M059J (cell line): ENCODE measurements at places on chromosomes 7 and 10. TPM values are rescaled to one million over a fixed set of nuclear protein-coding genes. Genes with fewer than 3 reads are reported as not detected.

DNA sequence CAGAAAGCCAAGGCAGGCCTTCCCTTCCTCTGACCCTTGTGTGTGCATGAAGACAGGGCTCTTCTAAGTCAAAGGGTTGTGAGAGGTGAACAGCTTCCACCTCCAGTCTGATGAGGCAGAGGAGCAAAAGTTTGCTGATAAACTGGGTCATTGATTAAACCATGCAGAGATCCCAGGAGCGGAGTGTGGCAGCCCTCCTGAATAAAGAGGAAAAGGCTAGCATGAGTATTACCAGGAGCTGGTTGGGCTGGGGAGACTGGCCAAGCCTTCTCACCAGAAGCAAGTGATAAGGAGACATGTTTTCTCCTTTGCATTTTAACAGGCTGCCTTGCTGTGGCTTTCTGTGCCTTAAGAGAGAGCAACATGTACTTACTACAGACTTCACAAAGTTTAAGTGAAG, 10.2 kb downstream of the LMOD2 start:
- DNase-seq, result no peak

GRCh38 chr7:131839967-131840690, 283.7 kb upstream of the PODXL start:
- no peak for DNase-seq

- DNase-seq, result no peak
These were observed 10.1 kb downstream of the OGDH start for GRCh38 chr7:44616545-44616944.

DNA sequence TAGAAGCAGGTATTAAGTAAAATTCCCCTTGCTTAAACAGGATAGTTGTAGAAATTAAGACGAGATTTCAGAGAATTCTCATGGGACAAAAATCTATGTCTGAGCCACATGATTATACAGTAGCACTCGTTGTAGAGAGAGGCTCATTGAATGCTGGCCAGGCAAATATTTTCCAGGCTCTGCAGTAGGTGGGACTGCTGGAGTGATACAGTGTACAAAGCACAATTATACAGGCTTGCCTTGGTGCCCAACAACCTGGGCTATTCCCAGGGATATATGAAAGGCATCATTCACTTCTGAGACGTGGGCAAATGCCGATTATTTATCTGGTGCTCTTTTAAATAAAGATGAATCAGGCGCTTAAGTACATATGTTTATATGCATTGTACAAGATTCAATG, 380.6 kb downstream of the PHTF2 start:
- no peak for DNase-seq

- DNase-seq, result no peak
These were observed 153.1 kb upstream of the UNC5B start for GRCh38 chr10:71059054-71059818.

- DNase-seq, result no peak
These were observed 65.1 kb downstream of the GNA12 start for GRCh38 chr7:2779051-2779450.

- no peak for DNase-seq
These were observed 36.7 kb upstream of the EFCAB10 start for GRCh38 chr7:105618016-105618296.

DNA sequence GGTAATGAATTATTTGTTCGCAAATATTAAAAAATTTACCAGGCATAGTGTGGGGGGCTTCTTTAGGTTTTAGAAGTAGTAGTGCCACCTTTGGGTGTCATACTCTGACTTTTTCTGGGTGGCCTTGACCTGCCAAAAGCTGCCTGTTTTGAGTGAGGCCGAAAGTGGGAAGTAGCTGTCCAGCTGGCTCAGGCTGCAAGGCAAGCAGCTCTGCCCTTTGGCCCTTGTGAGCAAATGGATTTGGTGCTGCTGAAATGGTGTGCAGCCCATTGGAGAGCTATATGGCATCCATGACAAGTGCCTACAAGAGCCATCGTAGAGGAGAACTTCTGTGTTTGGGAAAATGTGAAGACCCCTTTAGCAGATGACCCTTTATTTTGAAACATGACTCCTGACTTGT, 20.2 kb upstream of the ICA1 start:
- no peak for DNase-seq

DNA sequence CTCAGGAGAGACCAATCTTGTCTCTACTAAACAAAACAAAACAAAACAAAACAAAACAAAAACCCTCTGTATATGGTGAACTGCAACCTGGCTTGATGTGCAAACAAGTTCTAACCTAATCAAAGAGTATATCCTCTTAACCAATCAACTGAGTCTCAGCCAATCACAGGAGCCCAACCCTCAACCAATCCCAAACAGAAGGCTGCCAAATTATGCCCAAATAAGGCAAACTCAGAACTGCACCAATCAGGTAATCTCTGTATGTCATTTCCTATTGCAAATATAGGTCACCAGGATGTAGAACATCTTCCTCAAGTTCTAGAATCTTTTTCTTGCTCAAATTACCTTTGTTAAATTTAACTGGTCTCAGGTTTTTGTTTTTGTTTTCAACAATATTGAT, 5.2 kb downstream of the FAM133B start:
- peak; percentile 20 for DNase-seq

- no peak for DNase-seq
These were observed 35.0 kb downstream of the AUTS2 start for GRCh38 chr7:69633122-69633831.

DNA sequence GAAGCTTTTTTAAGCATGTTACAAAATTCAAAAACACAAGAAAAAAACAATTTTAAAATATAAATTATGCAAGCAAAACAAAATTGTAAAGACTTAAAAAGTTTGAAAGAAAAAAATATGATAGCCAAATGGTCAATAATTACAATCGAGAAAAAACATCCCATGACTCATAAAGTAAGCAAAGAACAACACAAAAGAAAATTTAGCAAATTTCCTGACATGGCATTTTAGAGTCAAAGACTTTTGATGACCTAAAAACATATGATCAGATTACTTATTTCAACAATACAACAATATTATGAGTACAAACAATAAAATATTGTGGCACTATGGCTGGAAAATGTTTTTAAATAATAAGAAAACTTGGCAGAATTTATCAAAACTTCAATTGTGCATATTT, 312.1 kb upstream of the MEOX2 start:
- no peak for DNase-seq

GRCh38 chr7:114857605-114858004, 64.3 kb upstream of the MDFIC start:
- DNase-seq, result no peak

GRCh38 chr10:4515721-4516120, 310.3 kb upstream of the AKR1E2 start:
- DNase-seq, result no peak

DNA sequence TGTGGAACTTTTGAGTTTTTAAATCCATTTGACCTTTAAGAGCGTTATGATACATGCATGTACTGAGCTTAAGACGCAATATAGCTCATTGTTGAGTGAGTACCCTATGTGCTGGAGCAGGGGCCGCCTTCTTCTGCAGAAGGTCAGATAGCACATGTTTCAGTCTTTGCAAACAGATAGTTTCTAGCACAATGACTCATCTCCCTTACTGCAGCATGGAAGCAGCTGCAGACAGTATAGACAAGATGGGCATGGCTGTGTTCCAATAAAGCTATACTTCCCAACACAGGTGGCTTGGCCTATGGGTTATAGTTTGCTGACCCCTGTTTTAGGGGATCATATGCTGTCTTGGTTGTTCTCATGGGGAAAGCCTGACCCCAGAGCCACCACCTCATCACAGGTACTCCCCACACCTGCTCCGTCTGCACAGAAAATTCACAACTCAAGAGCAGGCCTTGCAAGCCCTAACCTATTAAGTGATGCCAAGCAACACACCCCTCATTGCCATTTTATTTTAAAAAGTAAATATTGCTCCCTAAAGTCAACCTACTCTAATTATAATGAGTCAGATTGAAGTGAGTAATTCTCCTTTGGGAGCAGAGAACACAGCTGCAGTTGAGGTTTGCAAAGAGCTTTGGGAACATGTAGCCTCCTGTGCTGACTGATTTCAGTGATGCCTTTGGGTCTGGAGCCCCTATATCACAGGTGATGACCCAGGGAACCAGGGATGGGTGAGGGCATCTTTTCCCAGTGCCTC, 330.1 kb downstream of the PAXIP1 start:
- DNase-seq, result peak; percentile 14

GRCh38 chr7:73504920-73505319, 17.2 kb downstream of the BAZ1B start:
- DNase-seq, result no peak

GRCh38 chr7:140689199-140690152, 7.0 kb upstream of the NDUFB2 start:
- no peak for DNase-seq

DNA sequence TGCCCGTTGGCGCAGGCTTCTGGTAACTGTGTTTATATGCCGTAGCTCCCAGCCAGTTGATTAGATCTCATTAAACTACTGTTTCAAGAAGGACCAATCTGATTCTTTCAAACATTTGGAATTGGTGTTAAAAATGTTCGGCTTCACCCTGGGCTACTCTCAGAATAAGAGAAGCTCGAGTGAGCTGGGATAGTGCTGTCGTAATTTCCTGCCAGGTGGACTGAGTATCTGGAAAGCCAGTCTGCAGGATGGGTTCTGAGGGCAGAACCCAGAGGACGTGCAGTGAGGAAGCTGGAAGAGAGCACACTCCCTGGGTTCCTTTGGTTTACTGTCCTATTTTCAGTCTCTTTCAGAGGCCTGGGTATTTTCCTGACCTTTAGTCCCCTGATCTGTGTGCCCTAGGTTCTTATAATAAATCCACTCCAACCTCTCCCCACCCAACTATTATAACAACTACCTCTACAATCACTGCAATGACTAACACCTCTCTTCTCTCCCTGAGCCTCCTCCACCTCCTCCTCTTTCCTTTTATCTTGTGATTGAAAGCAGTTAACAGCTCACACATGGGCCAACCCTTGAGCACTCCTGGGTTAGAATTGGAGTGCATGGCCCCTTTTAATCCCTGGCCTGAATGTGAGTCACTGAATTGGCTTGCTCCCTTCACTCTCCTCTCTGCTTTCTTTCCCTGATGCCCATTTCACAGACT, 63.0 kb downstream of the AOAH start:
- DNase-seq, result peak; percentile 91

DNA sequence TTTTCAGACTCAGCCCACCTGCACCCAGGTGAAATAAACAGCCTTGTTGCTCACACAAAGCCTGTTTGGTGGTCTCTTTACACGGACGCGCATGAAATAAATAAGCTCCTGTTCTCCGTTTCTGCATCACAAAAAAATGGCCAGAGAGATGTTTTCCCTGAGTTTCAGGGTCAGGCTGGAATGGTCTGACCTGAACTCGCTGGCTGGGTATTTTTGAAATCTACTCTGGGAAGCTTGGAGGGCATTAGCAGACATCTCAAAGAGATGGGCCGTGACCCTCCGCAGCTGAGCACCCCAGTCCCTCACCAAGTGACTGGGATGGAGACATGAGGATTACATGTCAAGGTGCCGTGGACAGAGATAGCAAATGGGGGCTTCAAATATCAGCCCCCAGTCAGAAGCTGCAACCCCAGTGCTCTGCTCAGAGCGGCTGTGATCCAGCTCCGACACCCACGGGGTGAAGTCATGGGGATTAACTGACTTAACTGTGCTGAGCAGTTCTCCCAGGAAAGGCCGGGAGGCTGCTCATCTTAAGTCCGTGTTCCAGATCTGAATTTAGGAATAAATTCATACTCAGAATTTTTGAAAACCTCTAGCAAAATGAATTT, 22.3 kb downstream of the CALML5 start:
- DNase-seq, result no peak

- DNase-seq, result peak; percentile 55
These were observed 102.2 kb downstream of the RBM20 start for GRCh38 chr10:110746254-110746826.

- DNase-seq, result peak; percentile 88
These were observed 53.5 kb upstream of the TNS3 start for GRCh38 chr7:47635091-47636080.

GRCh38 chr10:126465771-126466170, 77.5 kb upstream of the ADAM12 start:
- DNase-seq, result peak; percentile 37

DNA sequence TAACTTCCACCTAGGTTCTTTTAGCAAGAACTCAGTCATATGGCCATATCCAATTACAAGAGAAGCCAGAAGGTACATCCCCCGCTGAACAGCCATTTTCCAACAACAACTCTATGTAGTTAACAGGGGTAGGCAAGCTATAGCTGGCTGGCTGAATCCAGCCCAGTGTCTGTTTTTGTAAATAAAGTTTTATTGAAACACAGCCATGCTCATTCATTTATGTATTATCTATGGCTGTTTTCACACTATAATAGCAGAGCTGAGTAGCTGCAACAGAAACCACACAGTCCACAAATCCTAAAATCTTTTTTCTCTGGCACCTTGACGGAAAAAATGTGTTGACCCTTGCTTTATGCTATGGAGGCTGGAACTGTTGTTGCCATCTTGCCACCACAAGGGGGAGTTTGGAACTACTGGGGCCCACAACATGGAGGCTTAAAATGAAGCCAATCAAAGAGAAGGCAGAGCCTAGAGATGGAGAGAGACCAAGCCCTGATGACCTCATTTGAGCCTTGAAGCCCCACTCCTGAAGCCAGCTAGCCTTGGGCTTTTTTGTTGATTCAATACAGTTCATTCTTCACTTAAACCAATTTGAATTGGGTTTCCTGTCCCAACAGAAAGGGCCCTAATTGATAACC, 33.3 kb upstream of the XPNPEP1 start:
- DNase-seq, result peak; percentile 55

DNA sequence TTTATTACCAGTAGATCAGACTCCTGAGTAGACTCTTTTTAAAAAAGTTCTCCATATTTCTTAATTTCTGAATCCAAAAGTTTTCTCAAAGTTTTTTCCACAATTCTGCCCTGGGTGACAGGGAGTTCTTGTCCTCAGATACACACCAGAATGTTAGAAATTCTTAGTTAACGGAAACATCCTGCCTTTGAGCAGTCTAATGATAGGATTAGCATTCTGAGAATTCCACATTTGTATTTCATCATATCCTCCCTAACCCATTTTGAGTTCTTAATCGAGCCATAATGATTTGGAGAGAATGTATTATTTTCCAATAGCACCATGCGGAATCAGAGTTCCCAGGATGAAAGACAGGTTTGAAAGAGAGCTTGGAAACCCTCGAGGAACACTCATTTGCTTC, 28.9 kb upstream of the MRPS33 start:
- peak; percentile 32 for DNase-seq

DNA sequence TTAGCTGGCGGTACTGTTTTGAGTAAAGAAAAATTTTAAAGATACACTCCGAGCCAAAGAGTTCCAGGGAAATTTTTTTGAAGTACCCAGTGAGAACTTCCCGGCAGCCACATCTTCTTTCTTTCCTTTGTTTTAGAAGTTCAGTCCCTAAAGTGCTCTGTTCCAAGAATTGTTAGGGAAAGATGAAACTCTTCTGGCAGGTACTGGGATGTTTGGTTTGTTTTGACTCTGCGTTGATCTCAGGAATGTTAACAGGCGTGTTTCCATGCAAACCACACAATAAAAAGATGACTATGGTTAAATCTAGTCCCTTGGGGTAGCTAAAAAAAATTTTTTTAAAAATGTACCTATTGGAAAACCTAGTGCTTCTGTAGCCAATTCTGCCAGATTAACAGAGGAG, 224.7 kb upstream of the PHYHIPL start:
- DNase-seq, result peak; percentile 57

NXPH1 gene
- not detected in 2 replicates for total RNA-seq

ITPRIP gene
- 6.0 and 9.7 TPM in 2 replicates for total RNA-seq

PSD gene
- total RNA-seq, result not detected in 2 replicates

ABCB8 gene
- total RNA-seq, result 24.2 and 29.0 TPM in 2 replicates

GHRHR gene
- total RNA-seq, result not detected in 2 replicates

MAT1A gene
- total RNA-seq, result not detected in 2 replicates

SLC13A4 gene
- total RNA-seq, result 0.52 TPM in 1 of 2 replicates, not detected in the other

FAM171A1 gene
- total RNA-seq, result 9.3 and 10.2 TPM in 2 replicates

RNF148 gene
- not detected in 2 replicates for total RNA-seq

STRIP2 gene
- total RNA-seq, result 7.8 and 12.1 TPM in 2 replicates

PKD2L1 gene
- total RNA-seq, result not detected in 2 replicates

ZNF518A gene
- 2.8 and 3.3 TPM in 2 replicates for total RNA-seq

FKBP6 gene
- total RNA-seq, result not detected in 2 replicates

MOSPD3 gene
- total RNA-seq, result 15.6 and 22.0 TPM in 2 replicates

LIPM gene
- not detected in 2 replicates for total RNA-seq
